NB4 (cell line): ENCODE measurements at places on chromosomes 16 and 17.

GRCh38 chr16:30379158-30379783 is 3.1 kb downstream of the SEPTIN1 start:
- DNase-seq = no peak

- DNase-seq = peak; percentile 59
Observed at GRCh38 chr17:80260791-80261158, at the start of gene RNF213. Gene RNF213, plus strand, starts transcription at chr17:80260852. Its CDS starts 2,830 bp downstream, at chr17:80263682.

DNA sequence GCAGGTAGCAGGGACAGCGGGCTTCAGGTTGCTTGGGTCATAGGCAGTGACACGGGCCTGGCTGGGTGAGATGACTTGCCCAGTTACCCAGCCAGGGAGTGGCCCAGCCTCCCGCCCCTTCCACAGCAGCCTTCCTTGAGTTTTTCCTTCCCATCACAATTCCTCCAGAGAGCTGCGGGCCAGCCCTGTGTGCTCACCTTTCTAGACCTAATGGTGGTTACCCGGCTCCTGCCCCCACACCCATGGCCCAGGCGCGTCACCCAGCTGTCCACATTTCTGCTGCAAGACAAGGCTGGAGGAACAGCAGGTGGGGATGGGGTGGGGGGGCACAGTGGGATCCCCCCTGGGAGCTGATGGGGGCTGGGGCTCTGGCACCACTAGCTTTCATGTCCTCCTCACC is 203.2 kb downstream of the NTN1 start:
- DNase-seq = no peak

DNA sequence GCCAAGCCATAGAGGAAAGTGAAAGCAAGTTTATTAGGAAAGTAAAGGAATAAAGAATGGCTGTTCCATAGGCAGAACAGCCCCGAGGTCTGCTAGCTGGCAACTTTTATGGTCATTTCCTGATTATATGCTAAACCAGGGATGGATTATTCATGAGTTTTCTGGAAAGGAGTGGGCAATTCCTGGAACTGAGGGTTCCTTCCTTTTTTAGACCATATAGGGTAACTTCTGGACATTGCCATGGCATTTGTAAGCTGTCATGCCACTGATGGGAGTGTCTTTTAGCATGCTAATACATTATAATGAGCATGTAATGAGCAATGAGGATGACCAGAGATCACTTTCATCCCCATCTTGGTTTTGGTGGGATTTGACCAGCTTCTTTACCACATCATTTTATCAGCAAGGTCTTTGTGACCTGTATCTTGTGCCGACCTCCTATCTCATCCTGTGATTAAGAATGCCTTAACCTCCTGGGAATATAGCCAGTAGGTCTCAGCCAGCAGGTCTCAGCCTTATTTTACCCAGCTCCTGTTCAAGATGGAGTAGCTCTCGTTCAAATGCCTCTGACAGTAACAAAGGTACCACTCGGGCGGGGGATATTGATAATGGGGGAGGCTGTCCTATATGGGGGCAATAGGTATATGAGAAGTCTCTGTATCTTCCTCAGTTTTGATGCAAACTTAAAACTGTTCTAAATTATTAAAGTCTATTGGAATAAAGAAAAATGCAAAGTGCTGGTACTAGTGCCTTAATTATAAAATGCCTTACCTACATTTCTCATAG is 38.9 kb upstream of the HELZ start:
- DNase-seq = no peak

DNA sequence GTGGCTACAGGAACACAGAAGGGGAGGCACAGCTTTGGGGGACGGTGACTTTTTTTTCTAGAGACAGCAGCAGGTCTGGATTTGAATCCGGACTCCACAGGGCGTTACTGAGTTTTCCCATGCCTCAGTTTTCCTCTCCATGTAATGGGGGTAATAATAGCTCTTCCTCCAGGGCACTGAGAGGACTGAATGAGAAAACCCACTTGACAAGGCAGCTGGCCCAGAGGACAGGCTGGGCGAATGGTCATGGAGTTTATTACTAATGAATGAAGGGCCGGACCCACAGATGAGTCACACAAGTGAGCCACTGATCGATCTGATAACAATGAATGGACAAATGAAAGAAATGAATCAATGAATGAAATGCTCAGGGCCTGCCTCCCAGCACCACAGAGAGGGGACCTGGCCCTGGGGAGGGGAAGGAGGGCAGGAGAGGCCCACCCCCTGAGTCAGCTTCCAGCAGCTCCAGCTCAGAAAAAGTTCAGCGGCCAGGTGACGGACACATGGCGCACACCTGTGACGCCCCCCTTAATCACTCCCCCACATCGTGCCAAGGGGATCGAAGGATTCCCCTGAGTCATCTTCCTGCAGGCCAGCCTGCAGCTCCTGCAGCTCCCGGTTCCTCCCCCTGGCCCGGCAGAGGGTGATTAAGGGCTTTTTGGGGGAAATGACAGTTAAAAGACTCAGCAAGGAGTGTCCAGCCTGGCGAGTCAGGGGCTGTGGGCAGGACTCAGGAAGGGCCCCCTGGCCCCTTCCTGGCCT is 54.3 kb downstream of the SOCS1 start:
- DNase-seq = peak; percentile 88

DNA sequence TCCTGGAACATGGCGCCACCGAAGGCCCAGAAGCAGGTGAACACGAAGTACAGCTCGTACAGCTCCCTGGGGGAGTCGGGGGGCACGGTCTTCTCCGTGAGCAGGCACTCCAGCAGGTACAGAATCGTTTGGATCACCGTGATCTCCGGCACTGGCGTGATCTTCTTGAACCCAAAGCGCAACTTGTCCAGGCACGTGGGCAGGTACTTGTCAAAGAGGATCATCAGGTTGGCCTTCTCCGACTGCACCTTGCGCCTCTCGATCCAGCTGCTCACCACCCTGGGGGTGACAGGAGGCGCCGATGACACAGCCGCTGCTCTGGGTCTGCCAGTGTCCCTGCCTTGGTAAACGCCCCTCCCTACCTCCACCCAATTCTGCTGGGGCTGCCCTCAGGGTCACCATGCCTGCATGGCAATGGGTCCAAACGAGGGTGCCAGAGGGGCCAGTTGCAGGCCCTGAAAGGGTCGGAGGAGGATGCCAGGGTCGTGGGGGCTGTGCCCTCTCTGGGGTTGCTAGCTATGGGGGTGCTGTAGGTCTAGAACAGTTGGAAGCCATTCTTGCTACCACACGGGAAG is 90.9 kb downstream of the DNAH17 start:
- DNase-seq = no peak

- no peak for DNase-seq
Observed at GRCh38 chr17:64217249-64217691, 45.8 kb downstream of the TEX2 start.

- no peak for DNase-seq
Observed at GRCh38 chr17:49842371-49842770, 5.5 kb downstream of the TAC4 start.

DNA sequence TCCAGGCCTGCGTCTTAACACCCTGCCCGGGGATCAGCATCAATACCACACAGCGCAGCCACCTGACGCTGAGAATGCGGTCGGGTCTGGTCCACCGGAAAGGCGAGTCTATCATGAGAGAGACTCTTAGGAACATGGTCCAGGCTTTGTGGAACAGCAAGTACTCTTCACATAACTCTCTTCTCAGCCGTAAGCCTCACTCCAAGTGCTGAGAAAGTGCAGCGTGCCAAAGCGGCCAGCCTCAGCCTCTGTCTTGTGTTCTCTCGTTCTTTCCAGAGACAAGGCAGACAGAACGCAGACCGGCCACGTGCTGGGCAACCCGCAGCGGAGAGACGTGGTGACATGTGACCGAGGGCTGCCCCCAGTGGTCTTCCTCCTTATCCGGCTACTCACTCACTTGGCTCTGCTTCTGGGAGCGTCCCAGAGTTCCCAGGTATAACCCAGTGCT is 34.4 kb upstream of the ENDOV start:
- DNase-seq = no peak

- DNase-seq = no peak
Observed at GRCh38 chr16:19696328-19696727, 21.7 kb downstream of the KNOP1 start.

DNA sequence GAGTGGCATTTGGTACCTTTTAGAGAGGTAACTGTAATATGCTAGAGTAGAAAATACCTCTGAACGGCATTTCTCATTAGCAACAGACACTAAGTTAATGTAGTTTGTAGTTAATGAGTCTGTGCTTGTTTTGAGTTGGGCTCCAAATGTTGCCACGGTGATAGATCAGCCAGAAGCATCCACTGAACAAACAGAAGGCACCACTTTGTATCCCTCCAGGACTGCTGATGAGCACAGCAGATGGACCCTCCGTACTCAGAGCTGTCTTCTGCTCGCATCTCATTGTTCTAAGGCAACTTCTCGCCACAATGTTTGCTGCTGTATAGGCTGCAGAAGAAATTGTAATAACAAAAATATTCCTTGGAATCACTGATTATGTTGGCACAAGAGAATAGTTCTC is 56.1 kb downstream of the TNRC6C start:
- DNase-seq = no peak

DNA sequence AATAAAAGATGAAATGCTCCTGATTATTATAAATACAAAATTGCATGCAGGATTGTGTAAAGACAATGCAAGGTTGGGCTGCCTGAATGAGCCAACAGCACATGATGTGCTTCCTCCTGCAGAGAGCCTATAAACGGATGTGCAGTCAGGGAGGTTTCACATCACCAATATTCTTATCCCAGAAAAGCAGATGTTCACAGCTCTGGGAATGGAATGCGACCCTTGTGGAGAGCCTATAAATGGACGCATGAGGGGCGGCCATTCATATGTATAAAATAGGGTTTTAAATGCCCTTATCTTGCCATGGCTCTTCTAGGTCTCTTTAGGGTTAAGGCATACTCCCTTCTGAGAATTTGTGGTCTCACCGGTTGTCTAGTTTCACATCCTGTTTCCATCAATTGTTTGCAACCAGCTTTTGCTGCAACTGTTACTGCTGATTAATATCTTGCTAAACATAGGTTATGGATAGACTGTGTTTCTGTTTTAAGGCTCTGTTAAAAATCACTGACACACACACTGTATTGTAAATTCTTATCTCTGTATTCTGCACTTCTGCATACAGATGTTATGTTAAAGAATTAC is 31.9 kb downstream of the SLFN11 start:
- DNase-seq = peak; percentile 86

DNA sequence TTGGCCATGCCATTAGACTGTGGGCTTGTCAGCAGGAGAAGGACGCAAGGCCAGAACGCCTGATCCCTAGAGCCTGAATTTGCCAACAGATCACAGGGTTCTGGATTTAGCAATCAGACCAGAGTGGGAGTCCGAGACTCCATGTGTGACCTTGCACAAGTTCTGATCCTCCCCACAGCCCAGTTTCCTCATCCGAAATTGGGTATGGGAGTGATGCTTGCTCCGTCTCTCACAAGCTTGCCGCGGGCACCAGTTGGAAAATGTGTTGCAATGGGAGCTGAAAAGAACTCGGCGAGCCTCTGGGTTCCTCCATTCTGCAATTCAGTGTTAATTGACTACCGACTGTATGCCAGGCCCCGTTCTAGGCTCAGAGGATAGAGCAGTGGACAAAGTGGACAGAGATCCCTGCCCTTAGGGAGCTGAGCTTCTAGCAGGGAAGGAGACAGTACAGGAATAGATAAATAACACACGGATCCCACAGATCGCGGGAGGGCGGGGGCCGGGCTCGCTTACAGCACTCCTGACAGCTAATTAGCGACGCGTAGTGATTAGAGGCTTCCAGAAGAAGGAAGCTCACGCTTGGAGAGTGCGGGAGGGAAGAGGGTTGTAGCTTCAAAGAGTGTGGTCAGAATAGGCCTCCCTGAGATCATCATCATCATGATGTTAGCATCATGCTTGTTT is 150.4 kb upstream of the CIBAR2 start:
- DNase-seq = peak; percentile 82

GRCh38 chr17:40345161-40345993 is 19.2 kb downstream of the GJD3 start:
- peak; percentile 76 for DNase-seq

- DNase-seq = no peak
Observed at GRCh38 chr17:39139161-39139511, 12.3 kb downstream of the PLXDC1 start.

DNA sequence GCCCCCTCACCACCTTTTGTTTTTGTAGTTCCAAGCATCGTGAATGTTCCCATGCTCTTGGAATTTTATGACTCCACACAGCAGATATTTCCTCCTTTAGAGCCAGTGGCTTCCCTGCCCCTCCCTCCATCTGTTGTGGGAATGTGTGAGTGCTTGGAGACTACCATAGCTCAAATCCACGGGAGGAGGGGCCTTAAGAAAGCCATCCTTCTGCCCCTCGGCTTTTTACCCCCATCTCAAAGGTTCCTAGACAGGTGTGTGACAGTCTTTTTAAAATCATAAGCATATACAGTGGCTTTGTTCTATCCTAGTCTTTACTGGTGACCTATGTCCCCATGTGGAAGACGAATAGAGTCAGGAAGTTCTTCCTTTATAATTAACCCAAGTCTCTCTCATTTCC is 47.2 kb downstream of the YPEL2 start:
- no peak for DNase-seq

DNA sequence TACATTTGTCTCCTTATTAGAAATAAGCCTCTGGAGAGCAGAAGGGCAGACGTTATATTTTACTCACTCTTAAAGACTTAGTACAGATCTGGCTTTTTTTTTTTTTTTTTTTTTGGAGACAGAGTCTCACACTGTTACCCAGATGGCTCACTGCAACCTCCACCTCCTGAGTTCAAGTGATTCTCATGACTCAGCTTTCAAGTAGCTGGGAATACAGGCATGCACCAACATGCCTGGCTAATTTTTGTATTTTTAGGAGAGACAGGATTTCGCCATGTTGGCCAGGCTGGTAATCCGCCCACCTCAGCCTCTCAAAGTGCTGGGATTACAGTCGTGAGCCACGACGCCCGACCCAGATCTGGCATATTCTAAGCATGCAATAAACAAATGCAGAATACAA is 36.4 kb upstream of the TMEM97 start:
- DNase-seq = no peak
